ENCODE measurements at places on chromosomes 6 and 20. TPM values are rescaled to one million over a fixed set of nuclear protein-coding genes. Genes with fewer than 3 reads are reported as not detected.

Gene ARHGAP18
- total RNA-seq: 11.8 TPM

Gene OR2B2
- total RNA-seq: not detected

Gene HUS1B
- 1.5 TPM for total RNA-seq

Gene MLN
- not detected for total RNA-seq

Gene TFAP2A
- not detected for total RNA-seq

Gene ACTL10
- 2.2 TPM for total RNA-seq

Gene MACROD2
- 0.19 TPM for total RNA-seq

Gene ADAT2
- 17.4 TPM for total RNA-seq

Gene CTAGE9
- 0.21 TPM for total RNA-seq

Gene SCRT2
- not detected for total RNA-seq
